ENCODE measurements at places on chromosomes 6 and 20.

GRCh38 chr6:117328005-117328389 lies 62.6 kb downstream of the VGLL2 start:
- DNase-seq = no peak

DNA sequence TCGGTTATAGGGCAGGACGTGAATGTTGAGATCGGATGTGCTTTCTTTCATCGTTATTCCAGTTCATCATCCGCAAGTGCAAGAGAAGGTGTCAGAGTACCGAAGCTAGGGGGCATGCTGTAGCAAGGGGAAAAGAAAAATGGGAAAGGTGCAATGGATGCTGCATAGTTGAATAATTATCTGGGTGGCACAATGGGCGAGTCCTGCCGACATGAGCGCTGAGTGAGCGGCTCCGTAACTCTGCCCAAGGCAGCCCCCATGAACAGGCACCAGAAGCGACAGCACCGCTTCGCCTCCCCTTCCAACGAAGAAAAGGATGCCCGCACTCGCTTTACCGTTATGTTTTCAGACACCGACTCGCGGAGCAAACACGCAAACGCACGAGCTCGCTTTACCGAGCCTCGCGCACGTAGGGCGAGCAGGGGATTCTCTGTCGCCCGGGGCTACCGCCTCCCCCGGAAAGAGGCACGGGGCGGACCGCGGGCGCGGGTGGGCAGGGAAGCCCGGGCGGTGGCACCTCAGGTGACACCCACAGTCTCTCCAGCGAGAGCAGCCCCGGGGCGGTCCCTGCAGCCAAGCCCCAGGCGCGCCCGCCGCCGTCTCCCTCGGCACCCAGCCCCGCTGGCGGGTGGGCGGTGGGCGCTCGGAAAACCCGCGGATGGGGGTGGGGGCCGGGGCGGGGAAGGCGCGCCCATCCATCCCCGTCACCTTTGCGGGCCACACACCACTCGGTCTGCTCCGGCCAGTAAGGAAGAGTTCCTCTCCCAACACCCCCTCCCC lies 654 bp downstream of the WASF1 start:
- peak; percentile 39 for DNase-seq

DNA sequence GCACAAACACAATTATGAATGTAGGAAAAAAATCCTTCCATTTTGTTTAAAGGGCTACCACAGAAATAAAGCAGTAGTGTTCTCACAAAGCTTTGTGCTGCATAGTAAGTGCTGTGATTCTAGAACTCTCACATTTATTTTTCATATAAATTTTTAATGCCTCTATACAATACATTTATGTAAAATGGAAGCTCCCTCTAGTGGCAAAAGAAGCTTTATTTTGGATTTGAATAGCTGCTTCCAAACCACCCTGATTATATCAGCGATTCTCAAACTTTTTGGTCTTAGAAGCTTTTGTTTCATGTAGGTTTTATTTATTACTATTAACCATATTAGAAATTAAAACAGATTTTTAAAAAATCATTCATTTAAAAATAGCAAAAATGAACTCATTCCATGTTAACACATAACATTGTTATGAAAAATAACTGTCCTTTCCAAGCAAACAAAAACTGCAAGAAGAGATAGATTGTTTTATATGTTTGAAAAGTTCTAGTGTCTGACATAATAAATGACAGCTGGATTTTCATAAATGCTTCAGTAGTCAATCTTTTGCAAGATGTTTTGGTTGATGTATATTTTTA lies 38.4 kb downstream of the HS3ST5 start:
- DNase-seq = no peak

DNA sequence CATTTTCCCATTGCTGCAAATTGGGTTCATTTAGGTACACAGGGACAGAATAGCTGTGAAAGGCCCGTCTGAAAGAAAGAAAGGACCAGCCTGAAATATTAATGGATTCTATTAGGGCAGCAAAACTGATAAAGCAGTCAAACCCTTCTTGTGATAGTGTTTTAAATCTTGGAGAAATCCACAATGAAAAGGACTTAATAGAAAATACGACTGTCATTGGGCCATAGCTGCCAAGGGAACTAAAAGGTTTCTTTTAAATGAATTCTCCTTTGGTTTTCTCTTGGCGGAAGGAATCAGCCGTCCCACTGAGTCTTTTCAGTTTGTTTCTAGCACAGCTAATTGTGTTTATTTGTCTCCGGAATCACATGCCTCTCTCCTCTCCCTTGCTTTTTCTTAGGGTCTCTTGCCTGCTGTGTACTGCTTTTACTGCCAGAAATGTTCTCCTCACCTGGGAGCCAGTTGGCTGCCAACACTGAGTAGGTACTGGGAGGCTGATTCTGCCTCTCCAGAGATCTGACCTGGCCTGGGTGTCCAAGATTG lies 11.3 kb downstream of the PAQR8 start:
- no peak for DNase-seq

- DNase-seq = no peak
Measured at GRCh38 chr6:43035495-43036194, 14.2 kb downstream of the RRP36 start.

DNA sequence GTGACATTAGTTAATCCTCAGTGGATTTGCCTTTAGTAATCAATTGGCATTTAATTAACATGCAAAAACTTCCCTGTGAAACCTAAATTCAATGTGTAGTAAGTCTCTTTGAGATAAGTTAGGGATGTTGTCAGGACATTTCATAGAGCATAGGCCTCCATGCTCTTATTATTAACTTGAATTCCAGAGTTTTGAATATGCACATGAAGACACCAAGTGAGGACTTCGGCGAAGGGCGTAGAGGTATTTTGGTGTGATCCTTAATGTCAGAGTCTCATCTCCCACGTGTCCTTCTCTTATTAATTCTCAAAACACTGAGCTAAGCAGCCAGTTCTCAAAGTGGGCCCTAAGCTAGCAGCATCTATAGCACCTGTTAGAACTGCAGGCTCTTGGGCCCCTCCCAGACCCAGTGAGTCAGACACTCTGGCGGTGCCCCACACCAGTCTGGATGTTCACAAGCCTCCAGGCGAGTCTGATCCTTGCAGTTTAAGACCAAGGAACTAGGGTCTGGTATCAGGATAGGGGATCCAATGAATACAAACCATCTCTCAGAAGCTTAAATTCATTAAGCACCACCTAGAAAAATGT lies 292.1 kb downstream of the QKI start:
- DNase-seq = no peak

GRCh38 chr6:45479834-45480751 lies 102.4 kb upstream of the SUPT3H start:
- no peak for DNase-seq

GRCh38 chr20:35404614-35405259 lies 7.0 kb downstream of the UQCC1 start:
- no peak for DNase-seq

- no peak for DNase-seq
Measured at GRCh38 chr6:118876198-118876597, 17.8 kb upstream of the ASF1A start.

DNA sequence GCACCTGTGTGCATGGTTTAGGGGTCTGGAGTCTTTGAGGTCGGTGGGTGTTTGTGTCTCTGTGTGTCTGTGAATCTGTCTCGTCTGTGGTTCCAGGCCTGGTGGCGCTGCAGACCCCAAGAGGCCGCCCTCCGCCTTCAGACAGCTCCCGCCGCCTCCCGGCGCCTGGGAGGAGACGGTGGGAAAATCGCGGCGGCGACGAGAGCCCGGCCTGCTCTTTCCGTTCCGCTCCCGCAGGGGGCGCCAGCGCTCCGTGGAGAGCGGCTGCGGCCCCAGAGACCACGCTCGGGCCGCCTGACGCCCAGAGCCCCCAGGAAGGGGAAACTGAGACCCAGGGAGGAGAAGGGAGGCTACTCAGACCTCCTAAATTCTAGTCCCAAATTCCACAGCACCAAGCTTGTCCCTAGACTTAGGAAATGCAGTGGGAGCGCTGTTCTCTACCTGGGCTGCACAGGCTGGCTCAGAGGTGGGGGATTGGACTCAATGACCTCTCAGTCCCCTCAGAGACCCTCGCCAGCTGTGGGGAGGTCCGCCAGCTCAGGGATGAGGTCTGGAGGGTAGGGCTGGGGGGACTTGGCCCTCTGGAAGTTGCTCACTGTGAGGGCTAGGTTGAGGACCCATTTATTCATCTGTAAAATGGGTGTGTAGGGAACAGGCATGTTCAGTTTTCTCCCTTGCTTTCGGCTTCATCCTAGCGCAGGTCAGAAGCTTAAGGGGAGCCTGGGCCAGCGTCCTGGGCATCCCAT lies 36.9 kb upstream of the BLCAP start:
- peak; percentile 33 for DNase-seq

DNA sequence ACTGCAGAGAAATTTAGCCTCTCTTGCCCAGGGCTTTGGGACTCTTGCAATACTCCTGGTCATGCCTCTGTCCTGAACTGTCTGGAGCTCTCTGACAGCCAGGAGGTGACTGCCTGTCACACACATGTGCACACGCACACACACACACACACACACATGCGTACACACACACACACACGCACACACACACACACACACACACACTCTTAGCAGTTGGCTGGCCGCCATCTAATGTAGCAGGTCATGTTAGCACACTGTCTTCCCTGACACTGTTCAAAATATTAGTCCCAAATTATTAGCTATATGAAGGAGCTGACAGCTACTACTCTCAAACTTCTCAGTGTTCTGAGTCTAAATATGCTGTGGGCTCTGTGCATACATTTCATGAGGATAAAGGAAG lies 60.9 kb downstream of the IPCEF1 start:
- no peak for DNase-seq

- no peak for DNase-seq
Measured at GRCh38 chr6:11292594-11293236, 60.2 kb upstream of the NEDD9 start.

DNA sequence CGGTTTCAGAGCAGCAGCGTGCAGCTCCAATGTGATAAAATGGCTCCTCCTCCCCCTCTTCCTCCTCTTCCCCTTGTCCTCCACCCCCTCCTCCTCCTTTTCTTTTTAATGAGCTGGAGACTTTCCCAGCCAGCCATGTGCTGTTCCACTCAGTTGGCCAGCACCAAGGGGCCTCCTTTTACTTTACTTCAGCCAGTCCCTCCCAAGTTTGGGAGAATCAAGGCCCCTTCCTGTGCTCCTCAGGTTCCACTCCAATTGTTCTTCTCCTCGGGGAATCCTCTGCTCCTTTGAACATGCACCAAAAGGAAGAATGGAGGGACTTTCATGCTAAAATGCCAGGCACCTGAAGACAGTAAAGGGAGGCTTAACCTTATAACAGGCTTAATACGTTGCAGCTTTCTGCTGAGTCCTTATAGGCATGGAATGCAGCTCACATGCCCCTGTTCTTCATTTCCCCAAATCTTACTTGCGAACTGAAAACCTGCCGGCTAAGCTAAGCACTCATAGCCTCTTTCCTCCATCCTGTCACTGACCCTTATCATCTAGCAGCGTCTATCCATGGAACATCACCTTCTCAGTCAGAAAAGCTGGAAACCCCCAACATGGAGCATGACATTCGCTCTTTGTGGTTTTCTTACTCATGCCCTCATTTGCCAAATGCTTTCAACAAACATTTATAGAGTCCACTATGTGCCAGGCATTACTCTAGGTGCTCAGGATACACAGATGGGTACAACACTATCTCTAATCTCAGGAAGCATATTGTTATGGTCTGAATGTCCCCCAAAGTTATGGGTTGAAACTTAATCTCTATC lies 170.6 kb downstream of the PHACTR1 start:
- no peak for DNase-seq

GRCh38 chr6:71028877-71029252 lies 72.0 kb upstream of the B3GAT2 start:
- no peak for DNase-seq

- DNase-seq = no peak
Measured at GRCh38 chr6:128131566-128131965, 230.7 kb upstream of the THEMIS start.

GRCh38 chr6:82419132-82419581 lies 55.5 kb downstream of the TPBG start:
- no peak for DNase-seq

DNA sequence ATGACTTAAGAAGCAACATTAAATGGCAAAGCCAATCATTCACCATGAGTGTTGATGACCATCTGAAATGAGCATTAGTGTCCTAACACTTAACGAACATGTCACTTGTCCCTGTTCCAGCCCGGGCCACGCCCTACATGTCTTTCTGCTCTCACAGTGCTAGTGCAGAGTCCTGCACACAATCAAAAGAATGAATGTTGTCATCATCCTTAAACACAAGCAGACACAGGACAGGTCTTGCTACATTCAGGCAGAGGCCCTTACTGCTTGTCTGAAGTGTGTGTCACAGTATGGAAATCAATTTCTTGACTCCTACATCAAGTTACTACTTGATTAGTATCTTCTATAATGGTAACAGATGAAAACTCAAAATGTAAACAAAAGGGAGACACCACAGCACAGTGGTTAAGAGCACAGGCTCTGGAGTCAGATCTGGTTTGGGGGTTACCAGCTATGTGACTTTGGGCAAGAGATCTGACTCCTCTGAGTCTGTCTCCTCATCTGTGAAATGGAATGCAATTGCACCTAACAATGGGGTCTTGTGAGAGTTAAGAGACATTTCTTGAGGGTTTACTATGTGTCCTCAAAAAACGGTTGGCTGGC lies 17.4 kb downstream of the UBE2V1 start:
- DNase-seq = no peak

DNA sequence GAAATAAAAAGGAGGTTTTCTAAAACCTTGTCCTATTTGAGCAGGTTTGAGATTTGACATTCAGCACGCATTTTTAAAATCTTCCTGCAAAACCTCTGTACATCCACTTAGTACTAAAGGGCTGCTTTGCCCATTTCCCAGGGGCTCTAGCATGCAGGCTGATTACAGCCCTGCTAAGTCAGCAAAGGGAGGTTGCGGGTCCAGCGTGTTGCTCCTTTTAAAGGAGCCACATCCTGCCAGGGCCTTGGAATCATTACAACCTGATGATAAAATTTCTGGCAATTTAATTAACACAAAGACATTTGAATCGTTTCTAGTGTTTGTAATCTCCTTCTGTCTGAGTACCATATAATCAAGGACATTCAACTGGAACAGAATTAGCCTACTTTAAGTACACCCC lies 455.1 kb upstream of the CITED2 start:
- DNase-seq = no peak

Measured in stimulated activated CD4-positive, alpha-beta T cell treated with anti-CD3 and anti-CD28 coated beads, Interleukin-15, amount 100 ng/mL, for 1 hour (primary cell).